ENCODE measurements at places on chromosomes 3 and 15. TPM values are rescaled to one million over a fixed set of nuclear protein-coding genes. Genes with fewer than 3 reads are reported as not detected.

TUSC7 gene
- not detected for total RNA-seq

CCR2 gene
- not detected for total RNA-seq

GUCA1C gene
- not detected for total RNA-seq

RTP3 gene
- total RNA-seq = not detected

ZNF662 gene
- total RNA-seq = 1.7 TPM

CCDC14 gene
- total RNA-seq = 21.8 TPM

SERPINI1 gene
- 11.8 TPM for total RNA-seq

CEP97 gene
- 14.9 TPM for total RNA-seq

FAM81A gene
- total RNA-seq = 0.25 TPM

KNG1 gene
- not detected for total RNA-seq

ARRDC4 gene
- 4.4 TPM for total RNA-seq

NANOGP8 gene
- total RNA-seq = not detected

TM4SF18 gene
- total RNA-seq = 2.7 TPM

CCR9 gene
- not detected for total RNA-seq

INKA1 gene
- 20.5 TPM for total RNA-seq

KLHL40 gene
- not detected for total RNA-seq

FBN1 gene
- 1,495 TPM for total RNA-seq

CLCN2 gene
- 3.4 TPM for total RNA-seq

ATP10A gene
- total RNA-seq = 4.9 TPM

PARL gene
- total RNA-seq = 42.8 TPM

FOXL2NB gene
- not detected for total RNA-seq

OGG1 gene
- 23.5 TPM for total RNA-seq

GCNT3 gene
- total RNA-seq = not detected

SCAANT1 gene
- total RNA-seq = not detected

AEN gene
- 37.5 TPM for total RNA-seq

ARHGEF26 gene
- total RNA-seq = 2.6 TPM

SEMA6D gene
- total RNA-seq = 8.1 TPM

TOPAZ1 gene
- not detected for total RNA-seq

ALPK3 gene
- 1.1 TPM for total RNA-seq

SGO1 gene
- total RNA-seq = 4.6 TPM

SAMMSON gene
- not detected for total RNA-seq

CCR3 gene
- total RNA-seq = not detected

APOD gene
- 0.13 TPM for total RNA-seq

ITGB5 gene
- total RNA-seq = 583 TPM

INSYN1 gene
- total RNA-seq = 3.0 TPM

DNAH1 gene
- total RNA-seq = 3.3 TPM

NR1D2 gene
- total RNA-seq = 70.0 TPM

PRTG gene
- 0.62 TPM for total RNA-seq

ATXN7 gene
- 12.7 TPM for total RNA-seq

GPR62 gene
- under 0.01 TPM for total RNA-seq

CYP1A2 gene
- not detected for total RNA-seq

P3H2 gene
- 1.1 TPM for total RNA-seq
